ENCODE measurements at places on chromosomes 6 and 20.

DNA sequence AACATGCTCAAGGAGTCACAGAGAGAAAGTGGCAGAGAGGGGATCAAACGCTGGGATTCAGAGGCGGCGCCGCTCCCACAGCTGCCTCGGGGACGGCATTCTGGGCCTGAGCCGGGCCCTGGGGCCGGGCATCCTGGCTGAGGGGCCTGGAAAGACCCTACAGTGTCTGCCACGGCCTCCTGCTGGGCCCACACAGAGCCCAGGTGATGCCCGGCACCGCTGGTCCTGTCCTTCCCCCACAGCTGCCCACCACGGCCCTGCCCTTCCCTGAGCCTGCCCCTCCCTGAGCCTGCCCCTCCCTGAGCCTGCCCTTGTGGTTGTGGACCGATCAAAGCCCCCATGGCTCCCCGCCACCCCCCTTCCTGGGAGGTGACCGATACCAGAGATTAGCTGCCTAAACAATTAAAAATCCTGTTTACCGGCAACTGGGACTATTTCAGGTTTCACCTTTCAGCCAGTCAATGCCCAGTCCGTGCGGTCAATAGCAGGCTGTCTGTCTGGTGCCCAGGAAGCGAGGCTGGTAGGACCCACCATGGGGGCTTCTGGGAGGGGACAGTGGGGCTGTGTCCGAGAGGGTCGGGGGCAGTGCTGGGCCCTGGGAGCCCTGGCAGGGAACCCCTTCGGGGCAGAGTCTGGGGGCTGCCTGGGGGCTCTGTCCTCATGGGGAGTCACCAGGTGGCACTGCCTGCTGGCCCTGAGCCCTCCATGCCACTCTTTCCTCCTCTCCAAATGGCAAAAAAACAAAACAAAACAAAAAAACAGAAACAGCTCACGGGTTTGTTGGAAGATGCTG lies 55.4 kb upstream of the GATA5 start:
- no peak for DNase-seq

- DNase-seq: no peak
These were observed 30.7 kb downstream of the CARMIL1 start for GRCh38 chr6:25309886-25310285.

DNA sequence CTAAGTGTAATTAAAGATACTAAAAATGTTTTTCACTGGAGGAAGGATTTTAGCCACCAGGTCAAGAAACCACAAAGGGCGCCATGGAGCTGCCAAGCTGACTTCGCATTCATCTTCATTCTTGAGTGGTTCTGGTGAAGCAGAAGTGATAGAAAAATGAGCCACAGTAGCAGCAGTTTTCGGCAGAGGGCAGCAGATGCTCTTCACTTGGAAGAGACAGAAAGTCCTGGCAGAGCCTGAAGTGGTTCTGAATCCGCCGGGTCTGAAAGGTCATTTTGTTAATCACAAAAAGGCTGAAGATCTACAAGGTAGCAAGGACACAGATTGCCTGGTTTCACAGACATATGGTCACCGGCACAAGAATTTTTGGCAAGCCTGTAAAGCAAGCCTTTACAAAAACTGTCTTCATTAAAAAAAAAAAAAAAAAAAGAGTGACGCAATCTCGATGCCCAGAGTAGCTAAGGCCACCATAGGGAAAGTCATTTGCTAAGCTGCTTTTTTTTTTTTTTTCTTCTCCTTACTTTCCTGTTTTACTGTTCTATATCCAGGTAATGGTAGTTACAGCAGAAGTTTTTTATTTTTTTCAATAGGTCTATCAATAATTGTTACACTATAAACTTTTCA lies 345.1 kb upstream of the AGPAT4 start:
- DNase-seq: peak; percentile 9

- no peak for DNase-seq
These were observed 137.6 kb downstream of the UST start for GRCh38 chr6:148884461-148884860.

- peak; percentile 17 for DNase-seq
These were observed 104.6 kb upstream of the AKIRIN2 start for GRCh38 chr6:87806635-87807034.

DNA sequence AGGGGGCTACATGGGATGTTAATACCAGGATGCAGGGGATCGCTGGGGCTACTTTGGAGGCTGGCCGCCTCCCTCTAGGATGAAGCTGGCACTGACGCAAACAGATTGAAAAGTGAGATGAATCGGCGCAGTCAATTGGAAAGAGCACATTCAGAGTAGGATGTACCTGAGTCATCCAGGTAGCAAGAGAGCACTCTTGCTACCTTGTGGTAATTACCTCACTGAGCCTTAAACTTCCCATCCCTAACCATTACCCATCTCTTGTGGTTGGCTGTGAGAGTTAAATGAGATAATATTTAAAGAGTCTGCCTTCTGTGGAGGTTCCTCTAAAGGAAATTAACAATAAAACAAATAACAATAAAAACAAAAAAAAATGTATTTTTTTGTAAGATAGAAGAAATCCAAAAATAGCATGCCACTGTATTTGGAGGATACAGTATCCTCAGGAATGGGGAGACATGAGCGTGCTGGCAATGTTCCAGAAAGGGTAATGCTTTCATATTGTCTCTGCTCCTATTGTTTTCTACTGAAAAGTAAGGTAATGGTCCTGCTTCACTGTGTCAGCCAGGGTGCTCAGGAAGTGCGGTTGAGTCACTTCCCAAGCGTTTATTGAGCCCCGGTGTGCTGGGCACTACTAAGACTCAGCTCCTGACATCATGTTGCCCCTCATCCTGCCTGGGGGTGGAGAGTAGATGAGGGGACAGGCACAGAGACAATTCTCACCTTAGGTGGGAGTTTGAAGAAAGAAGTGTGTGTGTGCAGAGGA lies 301.1 kb downstream of the EYA4 start:
- DNase-seq: no peak

DNA sequence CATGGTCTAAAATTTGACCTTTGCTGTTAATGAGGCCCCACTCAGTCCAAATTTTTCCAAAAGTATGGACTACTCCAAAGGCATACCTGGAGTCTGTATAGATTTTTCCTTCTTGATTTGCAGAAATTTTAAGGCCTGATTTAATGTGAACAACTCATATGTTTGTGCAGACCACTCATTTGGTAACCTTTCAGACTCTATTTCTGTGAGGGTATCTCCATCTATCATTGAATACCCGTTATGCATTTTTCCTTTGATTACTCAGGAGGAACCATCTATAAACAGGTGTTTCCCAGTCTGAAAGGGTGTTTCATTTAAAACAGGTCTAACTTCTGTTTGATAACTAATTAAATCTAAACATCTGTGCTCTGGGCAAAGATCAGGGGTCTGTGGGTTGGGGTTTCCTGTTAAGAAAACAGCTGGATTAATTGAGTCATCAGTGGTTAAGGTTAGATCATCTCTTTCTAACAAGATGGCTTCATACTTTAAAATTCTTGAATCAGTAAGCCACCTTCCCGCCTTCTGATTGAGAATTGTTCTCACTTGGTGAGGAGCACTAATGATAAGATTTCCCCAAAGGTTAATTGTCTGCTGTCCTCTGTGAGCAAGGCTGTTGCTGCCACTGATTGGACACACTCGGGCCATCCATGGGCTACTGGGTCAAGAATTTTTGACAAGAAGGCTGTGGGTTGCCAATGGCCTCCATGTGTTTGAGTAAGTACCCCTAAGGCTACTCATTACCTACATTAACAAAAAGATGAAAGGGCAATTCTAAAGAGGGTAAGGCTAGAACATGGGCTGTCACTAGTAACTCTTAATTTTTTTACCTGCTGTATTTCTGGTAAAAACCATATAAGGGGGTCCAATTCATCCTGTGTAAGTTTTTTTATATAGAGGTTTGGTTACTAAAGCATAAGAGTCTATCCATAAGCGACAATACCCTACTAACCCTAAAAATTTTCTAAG lies 24.1 kb downstream of the HLA-B start:
- no peak for DNase-seq

DNA sequence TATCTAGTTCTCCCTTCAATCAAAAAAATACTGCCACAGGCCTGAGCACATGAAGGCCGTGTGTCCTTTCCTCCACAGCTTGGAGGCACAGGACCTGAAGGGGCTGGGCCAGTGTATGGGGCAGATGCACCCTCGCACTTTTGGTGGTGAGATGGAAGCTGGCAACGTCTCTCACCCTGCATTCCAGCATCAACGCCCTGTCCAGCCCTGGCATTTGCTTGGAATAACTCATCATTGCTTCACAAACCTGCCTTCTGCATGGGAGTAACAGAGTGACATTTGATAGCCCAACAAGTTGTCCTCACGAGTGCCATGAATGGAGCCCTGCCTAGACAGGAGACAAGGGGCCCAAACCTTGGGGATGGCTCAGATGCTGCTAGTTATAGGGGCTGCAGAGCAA lies 257.9 kb downstream of the SMOC2 start:
- no peak for DNase-seq

DNA sequence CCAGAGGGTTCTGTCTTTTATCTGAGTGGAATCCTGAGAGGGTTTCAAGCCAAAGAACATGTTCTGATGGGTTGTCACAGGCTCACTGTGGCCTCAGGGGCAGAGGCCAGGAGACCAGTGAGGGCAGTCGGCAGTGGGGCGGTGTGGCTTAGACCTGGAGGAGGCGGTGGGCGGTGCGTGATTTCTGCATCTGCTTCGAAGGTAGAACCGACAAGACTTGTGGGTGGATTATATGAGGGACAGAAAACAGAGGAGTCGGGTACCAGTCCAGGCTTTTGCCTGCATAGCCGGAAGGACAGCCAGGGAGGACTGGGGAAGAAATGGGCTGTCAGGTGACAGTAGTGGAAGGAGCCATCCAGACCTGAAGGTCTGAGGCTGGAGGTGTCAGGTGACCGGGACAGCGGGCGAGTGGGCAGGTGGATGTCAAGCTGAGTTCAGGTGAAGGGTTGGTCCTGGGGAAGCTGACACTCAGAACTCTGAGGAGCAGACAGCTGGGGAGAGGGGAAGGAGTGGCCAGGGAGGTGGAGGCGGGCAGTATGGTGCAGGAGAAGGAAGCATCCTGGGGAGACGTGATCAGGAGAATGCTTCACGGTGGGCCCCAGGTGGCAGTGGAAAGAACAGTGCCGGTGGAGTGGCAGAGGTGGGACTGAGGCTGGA lies 3.1 kb downstream of the CTSZ start:
- DNase-seq: no peak

- no peak for DNase-seq
These were observed 7.9 kb upstream of the ARMC12 start for GRCh38 chr6:35728683-35729678.

DNA sequence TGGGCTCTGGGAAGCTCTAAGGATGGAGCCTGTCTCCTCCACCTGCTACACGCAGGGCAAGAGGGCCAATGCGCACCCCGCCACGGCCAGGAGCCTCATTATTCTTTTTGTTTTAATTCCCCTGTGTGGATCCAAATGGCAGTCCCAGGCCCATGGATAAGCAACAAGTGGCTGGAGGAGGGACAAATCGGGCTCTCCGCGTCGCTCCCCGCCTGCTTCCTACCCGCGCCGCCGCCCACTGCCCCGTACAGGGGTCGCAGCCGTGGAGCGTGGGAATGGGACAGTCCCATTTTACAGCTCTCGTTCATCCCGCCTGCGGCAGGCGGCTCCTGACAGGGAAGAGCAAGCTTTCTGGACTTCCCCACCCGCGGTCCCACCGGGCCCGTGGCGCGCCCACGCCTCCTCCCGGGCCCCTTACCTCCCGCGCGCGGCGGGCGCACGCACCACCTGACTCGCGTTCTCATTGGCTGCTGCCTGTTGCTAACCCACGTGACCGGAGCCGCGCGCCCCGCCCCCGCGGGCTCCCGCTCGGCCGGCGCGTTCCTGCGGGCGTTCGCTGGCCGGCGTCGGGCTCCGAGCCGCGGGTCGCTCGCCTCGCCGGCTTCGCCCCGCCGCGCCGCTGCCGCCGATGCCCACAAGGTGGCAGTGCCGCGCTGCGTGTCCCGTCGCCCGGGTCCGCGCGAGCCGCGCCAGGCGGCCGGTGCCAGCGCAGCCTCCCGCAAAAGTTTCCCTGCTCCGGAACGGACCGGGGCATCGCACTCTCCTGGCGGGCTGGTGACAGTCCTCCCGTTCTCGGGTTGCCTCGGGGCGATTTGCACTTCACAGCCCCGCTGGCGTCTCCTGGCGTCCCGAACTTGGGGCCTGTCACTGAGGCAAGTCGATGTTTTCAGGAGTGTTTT lies 93.3 kb downstream of the CD83 start:
- DNase-seq: peak; percentile 76

GRCh38 chr20:16926626-16927430 lies 178.7 kb downstream of the OTOR start:
- no peak for DNase-seq

DNA sequence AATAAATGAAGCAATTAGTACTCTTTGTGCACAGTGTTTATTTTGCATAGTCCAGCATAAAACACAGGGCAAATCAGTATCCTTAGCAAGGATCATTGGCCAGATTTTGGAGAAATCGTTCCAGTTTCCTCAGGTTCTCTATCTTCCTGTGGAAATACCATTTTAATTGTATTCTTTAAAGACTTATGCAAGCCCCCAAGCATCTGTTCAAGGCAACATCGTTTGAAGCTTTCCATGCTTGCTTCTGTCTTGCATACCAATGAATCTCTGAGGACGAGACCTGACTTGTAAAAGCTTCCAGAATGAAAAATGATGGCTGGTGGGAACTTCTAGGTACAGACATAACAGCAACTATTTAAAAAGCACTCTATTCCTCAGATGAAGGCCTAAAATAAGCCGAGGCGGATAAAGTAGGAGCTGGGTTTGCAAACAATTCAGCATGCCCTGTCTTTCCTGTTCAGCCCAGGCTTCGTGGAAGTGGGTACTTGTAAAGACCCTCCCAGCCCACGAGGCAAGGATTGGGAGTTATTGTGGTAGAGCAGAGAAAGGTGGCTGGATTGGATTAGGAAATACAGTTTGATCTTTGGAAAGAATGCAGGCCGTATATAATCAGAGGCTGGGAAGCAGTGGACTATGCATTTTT lies 21.6 kb downstream of the NRSN1 start:
- no peak for DNase-seq

- peak; percentile 33 for DNase-seq
These were observed 49.2 kb downstream of the FYN start for GRCh38 chr6:111823831-111824607.

GRCh38 chr6:90241229-90241880 lies 55.3 kb downstream of the BACH2 start:
- DNase-seq: no peak

- DNase-seq: no peak
These were observed 14.2 kb upstream of the PREX1 start for GRCh38 chr20:48841875-48842529.

GRCh38 chr20:39946931-39947330 lies 742.1 kb downstream of the MAFB start:
- no peak for DNase-seq

GRCh38 chr20:25000268-25000801 lies 7.8 kb upstream of the APMAP start:
- peak; percentile 68 for DNase-seq

DNA sequence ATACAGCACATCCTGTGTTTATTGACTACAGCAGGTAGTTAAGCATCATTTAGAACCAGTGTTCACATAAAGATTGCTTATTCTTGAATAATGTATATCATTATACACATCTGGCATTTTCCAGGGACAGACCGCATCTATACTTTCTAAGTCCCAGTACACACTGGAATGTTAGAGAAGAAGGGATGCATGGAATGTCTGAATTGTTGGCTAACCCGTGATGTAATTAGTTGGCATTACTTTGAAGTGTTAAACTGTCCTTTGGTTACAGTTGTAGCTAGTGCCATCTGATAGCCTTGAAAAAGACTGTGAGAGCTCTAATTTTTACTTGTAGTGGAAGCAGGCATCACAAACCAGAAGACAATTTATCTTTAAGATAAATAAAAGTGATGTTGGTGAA lies 29.8 kb upstream of the MCHR2 start:
- DNase-seq: no peak

Data from tibial nerve (tissue), 4 donors.